ENCODE measurements at places on chromosomes 4 and X.

DNA sequence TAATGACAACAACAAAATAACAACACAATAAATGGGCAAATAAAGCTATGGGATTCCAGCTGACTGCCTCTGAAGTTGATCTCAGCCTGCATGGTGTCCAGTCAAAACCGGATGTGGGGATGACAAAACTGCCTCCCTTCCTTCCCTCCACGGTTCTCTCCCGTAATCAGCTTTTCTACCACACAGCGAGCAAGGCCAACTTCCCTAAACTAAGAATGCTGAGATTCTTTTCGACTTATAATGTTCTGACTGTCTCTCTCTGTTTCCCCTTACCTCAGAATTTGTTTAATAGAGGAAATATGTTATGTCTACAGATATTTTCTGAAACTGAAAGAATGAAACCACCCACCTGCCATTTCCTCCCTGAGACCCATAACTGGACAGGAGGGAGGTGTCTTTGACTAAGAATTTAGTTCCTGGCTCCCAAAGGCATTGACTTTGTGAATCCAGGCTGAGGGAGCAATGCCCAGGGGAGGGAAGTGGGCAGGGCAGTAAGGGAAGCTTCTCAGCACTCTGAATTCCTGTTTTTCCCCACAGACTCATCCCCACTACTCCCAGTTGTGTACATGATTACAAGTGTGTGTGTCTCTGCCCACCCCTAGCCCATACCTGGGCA lies 1.0 kb upstream of the TLR1 start:
- DNase-seq: peak; percentile 36

GRCh38 chrX:12304261-12304660 lies 166.0 kb downstream of the FRMPD4 start:
- no peak for DNase-seq

GRCh38 chr4:8412288-8412687 lies 28.2 kb downstream of the ACOX3 start:
- no peak for DNase-seq

DNA sequence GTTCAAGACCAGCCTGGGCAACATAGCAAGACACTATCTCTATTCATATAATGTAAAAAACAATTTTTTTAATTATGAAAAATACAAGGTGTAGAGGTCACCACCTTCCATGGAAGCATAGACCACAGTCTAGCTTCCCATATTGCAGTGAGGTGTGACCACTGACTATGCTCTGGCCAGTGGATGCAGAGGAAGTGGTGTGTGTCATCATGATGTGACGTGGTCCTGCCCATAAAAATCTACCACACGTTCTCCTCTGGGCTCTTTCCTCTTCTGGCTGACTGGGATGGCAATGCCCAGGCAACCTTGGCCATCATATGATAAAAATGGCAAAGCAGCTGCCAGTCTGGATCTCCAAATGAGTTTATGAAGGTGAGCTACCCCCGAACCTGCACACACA lies 65.7 kb downstream of the RBM47 start:
- peak; percentile 83 for DNase-seq

- DNase-seq: no peak
Observed at GRCh38 chr4:175953960-175954521, 111.6 kb upstream of the WDR17 start.

DNA sequence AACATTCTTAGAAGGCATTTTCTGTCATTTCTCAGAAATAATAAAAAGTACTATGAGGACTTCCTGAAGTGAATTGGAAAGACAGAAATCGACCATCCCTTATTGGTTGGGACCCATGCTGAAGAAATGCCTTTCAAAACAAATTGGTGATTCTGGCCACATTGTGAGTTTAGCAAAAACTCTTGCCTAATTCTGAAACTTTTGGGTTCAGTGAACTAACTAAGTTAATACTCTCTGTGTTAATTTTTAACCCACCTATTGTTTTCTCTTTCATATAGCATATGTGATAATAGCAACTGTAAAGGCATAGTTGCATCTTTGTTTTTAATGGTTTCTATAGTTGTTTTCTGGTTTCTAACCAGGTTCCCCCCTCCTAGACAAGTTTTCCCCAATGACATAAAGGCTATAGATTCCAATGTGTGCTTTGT lies 129.3 kb upstream of the FAT1 start:
- no peak for DNase-seq

DNA sequence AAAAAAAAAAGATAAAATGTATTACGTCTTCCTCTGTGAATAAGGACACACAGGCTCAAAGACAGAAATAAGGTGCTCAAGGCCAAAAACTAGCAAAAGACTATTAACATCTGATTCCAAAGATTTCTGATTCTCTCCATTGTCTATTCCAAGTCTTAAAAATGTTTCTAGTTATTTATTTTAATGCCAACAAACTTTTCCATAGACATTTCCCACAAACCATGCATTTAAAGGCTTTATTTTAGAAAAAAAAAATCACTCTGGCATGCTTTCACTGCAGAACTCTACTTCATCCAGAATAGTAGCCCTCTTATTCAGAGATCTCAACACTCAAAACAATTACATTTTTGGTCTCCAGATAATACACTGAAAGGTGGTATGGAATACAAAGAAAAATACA lies 545.0 kb upstream of the TENM3 start:
- no peak for DNase-seq

DNA sequence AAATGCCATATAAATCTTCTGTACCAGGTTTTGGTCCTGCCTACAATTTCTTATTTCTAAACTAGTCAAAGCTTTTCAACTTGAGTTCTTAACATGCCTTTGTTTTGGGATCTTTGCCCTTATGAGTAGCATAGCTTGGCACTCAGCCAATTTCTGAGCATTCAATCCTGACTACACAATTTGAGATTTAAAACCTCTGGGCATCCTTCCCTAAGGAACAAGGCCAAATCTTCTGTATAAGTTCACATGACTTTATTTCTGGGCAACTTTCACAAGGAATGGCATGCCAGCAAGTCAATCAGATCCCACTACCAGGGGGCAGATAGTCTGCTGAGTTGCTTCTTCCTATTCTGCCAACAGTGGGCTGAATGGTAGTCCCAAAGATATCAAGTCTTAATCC lies 254.2 kb downstream of the ADAMTS3 start:
- peak; percentile 65 for DNase-seq

GRCh38 chr4:76208005-76208765 lies 5.4 kb downstream of the SCARB2 start:
- DNase-seq: peak; percentile 91

DNA sequence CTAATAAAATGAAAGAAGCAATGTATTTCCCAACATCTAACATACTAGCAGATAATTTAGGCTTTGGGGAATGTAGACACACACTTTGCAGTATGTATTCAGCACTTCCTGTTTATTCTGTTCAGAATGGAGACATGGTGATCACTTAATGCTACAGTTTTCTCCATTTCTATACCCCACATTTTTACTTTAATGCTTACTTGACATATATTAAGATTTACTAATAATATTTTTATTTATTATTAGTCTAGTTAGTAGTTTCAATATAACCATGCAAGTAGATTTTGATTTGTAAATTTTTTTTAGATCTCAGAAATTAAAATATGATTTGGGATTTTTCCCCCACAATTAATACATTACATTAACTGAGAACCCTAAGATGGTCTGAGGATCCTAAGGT lies 98.4 kb downstream of the PRSS12 start:
- DNase-seq: no peak

DNA sequence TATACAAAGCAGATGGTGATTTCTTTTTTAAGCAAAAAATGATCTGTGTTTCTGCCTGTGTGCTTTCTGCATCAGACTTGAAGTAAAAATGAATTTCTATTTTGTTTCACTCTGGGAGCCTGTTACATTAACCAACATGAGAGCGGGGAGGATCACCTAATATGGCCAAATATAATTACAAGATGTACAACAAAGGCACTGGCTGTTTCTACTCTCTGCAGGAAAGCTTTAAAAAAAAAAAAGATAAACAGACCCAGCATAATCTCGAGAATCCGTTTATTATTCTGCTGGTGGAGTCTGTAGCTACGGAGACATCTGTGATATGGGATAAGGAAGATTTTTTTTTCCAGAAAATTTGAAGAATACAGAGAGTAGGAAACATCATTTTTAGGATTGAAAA lies 103.6 kb downstream of the COMMD8 start:
- no peak for DNase-seq

GRCh38 chrX:111035991-111036390 lies 60.0 kb upstream of the PAK3 start:
- DNase-seq: no peak

- DNase-seq: no peak
Observed at GRCh38 chr4:75860606-75861005, 41.6 kb downstream of the PPEF2 start.

GRCh38 chr4:3189459-3189858 lies 59.5 kb upstream of the MSANTD1 start:
- DNase-seq: no peak

DNA sequence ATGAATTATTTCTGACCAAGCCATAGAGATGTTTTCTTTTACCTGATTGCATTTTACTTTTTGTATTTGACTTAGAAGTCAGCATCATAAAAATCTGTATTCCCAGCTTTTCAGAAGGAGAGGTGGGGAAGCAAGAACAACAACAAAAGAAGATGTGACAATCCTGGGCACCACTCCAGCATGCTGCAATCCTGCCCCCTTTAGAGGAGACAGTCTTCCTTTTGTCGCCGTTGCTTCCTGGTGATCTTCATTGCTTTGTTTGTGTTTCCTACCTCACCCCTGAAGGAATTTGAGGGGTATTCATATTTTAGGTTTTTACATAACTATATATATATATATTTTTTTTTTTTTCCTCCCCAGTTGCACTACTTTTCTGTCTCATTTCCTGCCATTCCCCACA lies 3.7 kb downstream of the QRFPR start:
- peak; percentile 8 for DNase-seq

DNA sequence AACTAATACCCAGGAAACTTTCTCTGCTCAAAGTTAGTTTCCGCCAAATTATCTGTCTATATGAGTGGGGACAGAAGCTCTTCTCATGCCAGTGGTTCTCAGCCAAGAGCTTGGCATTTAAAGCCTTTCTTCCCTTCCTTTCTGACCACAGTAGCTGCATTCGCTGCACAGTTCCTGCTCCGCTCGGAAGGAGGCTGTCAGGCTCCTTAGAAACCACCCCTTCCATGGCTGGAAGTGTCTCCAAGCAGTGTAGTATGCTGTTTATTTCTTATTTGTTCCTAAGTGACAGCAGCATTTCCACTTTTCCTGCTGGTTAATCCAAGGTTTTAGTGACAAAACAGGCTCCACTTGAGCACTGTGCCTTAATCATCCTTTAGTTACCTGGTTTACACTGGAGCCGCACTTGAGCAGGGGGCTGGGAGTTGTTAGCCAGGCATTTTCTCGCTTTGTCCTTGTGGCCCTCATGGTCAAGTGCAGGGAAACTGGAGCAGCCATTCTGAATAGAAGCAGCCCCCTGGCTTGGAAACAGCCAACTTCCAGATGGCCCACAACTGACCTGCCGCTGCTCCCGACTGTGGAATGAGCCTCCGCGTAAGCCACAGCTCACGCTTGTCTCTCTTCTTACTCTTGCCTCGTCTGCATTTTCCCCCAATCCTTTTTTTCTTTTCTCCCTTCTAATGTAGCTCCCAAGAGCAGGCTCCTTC lies 739.4 kb upstream of the TENM3 start:
- no peak for DNase-seq

DNA sequence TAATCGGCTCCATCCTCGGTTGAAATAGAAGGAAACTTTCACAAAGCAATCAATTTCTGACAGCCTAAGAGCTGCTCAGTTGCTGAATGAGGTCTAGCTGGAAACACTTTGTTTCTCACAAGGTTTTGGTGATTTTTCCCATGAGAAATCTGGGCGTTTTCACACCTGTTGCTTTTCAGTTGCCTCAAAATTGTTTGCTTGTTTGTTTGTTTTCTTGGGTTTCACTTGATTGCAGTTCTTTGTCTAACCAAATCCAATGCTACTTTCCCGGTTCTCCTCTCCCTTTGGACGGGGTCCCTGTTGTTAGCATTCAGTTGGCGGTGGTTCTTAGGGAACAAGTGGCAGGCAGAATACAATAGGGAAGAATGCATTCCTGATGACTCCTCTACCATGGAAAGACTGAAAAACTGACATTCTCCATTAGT lies 135.5 kb downstream of the PALLD start:
- no peak for DNase-seq

DNA sequence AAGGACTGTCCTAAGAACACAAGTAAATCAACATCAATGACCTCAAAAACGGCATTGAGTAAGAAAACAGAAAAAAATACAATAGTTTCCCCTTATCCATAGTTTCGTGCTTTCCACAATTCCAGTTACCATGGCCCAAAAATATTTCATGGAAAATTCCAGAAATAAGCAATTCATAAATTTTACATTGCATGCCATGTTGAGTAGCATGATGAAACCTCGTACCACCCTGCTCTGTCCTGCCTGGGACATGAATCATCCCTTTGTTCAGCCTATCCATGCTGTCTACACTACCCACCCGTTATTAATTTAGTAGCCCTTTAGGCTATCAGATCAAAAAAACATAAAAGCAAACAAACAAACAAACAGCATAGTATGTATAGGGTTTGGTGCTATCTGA lies 51.1 kb downstream of the KLF3 start:
- no peak for DNase-seq

DNA sequence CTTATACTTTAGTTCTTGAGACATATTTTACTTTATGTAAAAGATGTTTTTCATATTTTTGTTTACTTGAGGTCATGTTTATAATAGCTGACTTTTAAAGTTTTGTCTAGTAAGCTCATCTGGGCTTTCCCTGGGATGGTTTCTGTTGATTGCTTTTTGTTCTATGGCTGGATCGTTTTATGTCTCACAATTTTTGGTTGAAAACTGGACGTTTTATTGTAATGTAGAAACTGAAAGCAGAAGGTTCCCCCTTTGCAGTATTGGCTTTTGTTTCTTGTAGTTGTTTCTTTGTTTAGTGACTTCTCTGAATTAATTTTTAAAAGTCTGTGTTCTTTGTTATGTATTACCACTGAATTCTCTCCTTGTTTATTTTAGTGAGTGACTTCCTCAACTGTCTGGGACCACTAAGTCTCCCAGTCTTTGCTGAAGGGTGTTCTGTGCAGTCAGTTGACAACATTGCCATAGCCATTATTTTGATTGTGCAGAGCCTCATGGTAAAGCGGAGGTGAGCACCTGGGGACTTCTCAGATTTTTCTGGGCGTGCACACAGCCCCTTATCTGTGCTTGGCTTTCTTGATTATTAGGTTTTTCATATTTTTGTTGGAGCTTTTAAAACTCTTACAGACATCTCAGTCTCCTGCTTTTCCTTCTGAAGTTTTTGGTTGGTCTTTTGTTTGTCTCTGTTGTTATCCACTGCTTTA lies 31.0 kb downstream of the KDM6A start:
- no peak for DNase-seq

Data from HT1080 (cell line).